ENCODE measurements at places on chromosomes 4 and X. TPM values are rescaled to one million over a fixed set of nuclear protein-coding genes. Genes with fewer than 3 reads are reported as not detected.

TLL1 gene
- total RNA-seq = not detected

RPA4 gene
- total RNA-seq = 0.94 TPM

VEGFC gene
- total RNA-seq = not detected

MAGEB17 gene
- not detected for total RNA-seq

COL4A5 gene
- total RNA-seq = not detected

- no peak overlapping the region for H3K4me3 ChIP-seq
- no peaks in the 10 kb centered on the region for H3K36me3 ChIP-seq
- H3K27ac ChIP-seq = no peak overlapping the region
- no peaks in the 10 kb centered on the region for H3K27me3 ChIP-seq
- no peak for DNase-seq
- H3K4me1 ChIP-seq = no peaks in the 10 kb centered on the region
Observed at GRCh38 chr4:94676970-94677369, 80.8 kb upstream of the BMPR1B start.

GRCh38 chr4:38768968-38769394 lies 13.8 kb downstream of the TLR10 start:
- no peak overlapping the region for H3K27ac ChIP-seq
- peaks cover 7% of the 10 kb centered on the region for H3K27me3 ChIP-seq

GRCh38 chr4:127001933-127002332 lies 630.8 kb upstream of the INTU start:
- H3K4me1 ChIP-seq = no peaks in the 10 kb centered on the region
- H3K27me3 ChIP-seq = no peaks in the 10 kb centered on the region
- H3K27ac ChIP-seq = no peak overlapping the region
- H3K4me3 ChIP-seq = no peak overlapping the region
- DNase-seq = no peak
- H3K36me3 ChIP-seq = no peaks in the 10 kb centered on the region

- no peaks in the 10 kb centered on the region for H3K27me3 ChIP-seq
- peak overlapping the region; percentile 43 for H3K27ac ChIP-seq
- no peak overlapping the region for H3K4me3 ChIP-seq
- no peak for DNase-seq
Observed at GRCh38 chr4:25783943-25784342, 78.8 kb downstream of the SEL1L3 start.

DNA sequence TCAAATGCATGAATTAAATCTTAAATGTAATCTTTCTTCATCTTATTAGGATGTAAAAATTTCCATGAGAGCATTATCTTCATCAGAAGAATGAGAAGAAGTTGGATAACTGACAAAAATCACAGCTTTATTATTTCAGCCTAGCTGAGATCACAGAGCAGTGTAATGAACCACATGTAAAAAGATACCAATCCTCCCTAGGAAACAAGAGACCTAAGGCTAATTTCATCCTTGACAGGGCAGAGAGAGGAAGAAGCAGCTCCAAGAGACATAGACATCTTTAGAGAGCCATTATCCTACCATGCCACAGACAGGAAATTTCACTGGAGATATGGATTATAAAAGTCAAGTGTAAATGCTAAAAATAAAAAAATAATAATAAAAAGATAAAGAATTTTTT lies 40.9 kb upstream of the IL15 start:
- no peaks in the 10 kb centered on the region for H3K4me1 ChIP-seq
- no peaks in the 10 kb centered on the region for H3K36me3 ChIP-seq

- no peak overlapping the region for H3K27ac ChIP-seq
- H3K36me3 ChIP-seq = no peaks in the 10 kb centered on the region
- peaks cover 2% of the 10 kb centered on the region for H3K27me3 ChIP-seq
- no peak overlapping the region for H3K4me3 ChIP-seq
- H3K4me1 ChIP-seq = no peaks in the 10 kb centered on the region
Observed at GRCh38 chr4:7210824-7211223, 18.5 kb downstream of the SORCS2 start.

DNA sequence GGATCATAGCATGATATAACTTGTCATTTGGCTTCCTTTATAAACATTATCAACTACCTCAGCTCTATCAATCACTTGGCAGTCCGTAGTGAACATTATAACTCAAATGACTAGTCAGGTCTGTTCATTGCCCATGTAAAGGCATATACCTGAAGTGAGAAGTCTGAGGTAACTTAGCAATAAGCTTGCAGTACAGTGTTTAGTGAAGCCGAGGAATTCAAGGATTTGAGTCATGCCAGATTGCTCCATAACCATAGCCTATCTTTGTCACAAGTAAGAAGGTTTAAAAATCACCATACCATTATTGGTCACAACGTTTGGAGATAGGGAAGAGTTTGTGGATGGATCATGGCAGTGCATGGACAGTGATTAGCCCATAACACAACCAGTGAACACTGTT lies 41.6 kb downstream of the AR start:
- no peaks in the 10 kb centered on the region for H3K27me3 ChIP-seq
- H3K27ac ChIP-seq = no peak overlapping the region
- no peaks in the 10 kb centered on the region for H3K4me1 ChIP-seq
- no peak for DNase-seq
- H3K36me3 ChIP-seq = no peaks in the 10 kb centered on the region

DNA sequence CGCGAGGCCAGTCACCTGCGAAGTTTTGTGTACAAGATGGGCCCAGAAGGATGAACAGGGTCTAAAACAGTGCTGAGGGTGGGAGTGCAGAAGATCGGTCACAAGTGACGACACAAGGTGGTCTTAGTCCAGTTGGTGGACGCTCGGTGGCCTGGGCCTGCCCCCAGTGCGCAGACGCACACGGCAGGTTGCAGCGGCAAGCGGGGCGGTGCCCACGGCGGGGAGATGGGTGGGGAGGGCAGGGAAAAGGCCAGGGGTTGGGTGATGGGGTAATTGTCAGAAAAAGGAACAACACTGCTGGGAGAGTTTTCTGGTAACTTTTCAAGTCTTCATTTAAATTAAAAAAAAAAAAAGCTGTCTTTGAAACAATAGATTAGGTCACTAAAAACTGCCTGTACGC lies 1.0 kb upstream of the PRDX4 start:
- no peaks in the 10 kb centered on the region for H3K27me3 ChIP-seq
- H3K36me3 ChIP-seq = peaks cover 4% of the 10 kb centered on the region
- peak overlapping the region; percentile 72 for H3K27ac ChIP-seq

GRCh38 chrX:43654431-43655150 lies 1.5 kb upstream of the MAOA start:
- H3K4me1 ChIP-seq = peaks cover 3% of the 10 kb centered on the region
- no peaks in the 10 kb centered on the region for H3K36me3 ChIP-seq
- peak; percentile 87 for DNase-seq

- no peak for DNase-seq
- peaks cover 17% of the 10 kb centered on the region for H3K4me1 ChIP-seq
- no peaks in the 10 kb centered on the region for H3K27me3 ChIP-seq
- H3K36me3 ChIP-seq = peaks cover 8% of the 10 kb centered on the region
Observed at GRCh38 chr4:38452009-38452408, 212.0 kb upstream of the KLF3 start.

GRCh38 chr4:77232653-77233052 lies 75.6 kb downstream of the CCNG2 start:
- DNase-seq = no peak
- H3K36me3 ChIP-seq = no peaks in the 10 kb centered on the region
- H3K27me3 ChIP-seq = no peaks in the 10 kb centered on the region
- no peak overlapping the region for H3K4me3 ChIP-seq
- no peak overlapping the region for H3K27ac ChIP-seq

DNA sequence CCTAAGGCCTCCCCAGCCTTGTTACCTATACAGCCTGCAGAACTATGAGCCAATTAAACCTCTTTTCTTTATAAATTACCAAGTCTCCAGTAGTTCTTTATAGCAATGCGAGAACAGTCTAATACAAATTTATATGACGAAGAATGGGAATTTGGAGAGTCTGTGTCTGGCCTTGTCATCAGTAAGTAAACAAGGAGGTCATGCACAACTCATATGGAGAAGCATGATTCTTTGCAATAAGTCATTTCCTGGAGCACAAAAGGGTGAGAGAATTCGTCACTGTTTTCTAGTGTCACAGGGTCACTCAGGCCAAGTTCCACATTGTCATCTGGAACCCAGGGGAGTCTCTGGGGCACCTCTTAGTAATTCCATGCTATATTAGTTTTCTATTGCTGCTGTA lies 49.0 kb upstream of the HS6ST2 start:
- H3K4me1 ChIP-seq = no peaks in the 10 kb centered on the region
- no peak for DNase-seq
- H3K36me3 ChIP-seq = no peaks in the 10 kb centered on the region
- no peak overlapping the region for H3K4me3 ChIP-seq
- H3K27me3 ChIP-seq = no peaks in the 10 kb centered on the region

DNA sequence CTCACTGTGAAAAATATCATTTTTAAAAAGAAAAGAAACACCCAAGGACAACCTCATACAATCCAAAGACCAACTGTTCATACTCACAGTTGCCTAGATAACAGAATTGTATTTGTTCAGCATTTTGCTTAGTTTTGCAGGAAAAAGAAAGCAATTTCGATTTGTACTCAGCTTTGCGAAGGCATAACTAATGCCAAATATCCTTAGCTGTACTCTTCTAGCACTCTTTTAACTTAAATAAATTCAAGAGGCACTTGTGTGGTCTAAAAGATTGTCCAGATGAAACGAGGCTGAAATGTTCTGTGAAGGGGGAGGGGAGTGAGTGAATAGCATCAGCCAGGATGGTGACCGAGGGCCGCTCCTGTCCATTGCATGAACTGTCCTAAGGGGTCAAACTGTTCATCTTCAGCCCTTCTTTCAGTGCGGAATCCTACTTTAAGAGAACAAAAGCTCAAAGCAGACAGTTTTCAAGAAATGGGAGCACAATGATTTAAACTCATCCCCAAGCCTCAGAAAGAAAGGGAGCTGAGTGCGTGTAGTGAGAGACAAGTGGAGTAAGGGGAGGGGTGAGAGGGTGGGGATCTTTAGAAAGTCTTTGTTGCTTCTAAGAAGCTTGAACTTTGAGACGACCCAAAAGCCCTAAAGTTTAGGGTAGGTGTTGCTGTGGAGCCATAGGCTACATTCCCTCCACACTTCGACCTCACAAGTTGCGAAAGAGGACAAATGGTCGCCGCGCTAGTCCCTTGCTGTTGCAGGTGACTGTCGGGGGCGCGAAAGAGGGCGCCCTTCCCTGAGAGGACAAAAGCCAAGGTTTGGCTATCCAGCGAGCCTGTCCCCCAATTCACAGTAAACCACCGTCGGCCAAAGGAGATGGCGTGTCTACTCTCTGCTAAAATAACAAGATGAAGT lies 4.0 kb upstream of the NEUROG2 start:
- peak overlapping the region; percentile 74 for H3K4me3 ChIP-seq
- no peaks in the 10 kb centered on the region for H3K36me3 ChIP-seq
- peak; percentile 34 for DNase-seq
- peaks cover 52% of the 10 kb centered on the region for H3K4me1 ChIP-seq

GRCh38 chr4:80098635-80099034 lies 25.6 kb upstream of the ANTXR2 start:
- peaks cover 4% of the 10 kb centered on the region for H3K27me3 ChIP-seq
- H3K36me3 ChIP-seq = peaks cover 2% of the 10 kb centered on the region
- H3K4me3 ChIP-seq = no peak overlapping the region

DNA sequence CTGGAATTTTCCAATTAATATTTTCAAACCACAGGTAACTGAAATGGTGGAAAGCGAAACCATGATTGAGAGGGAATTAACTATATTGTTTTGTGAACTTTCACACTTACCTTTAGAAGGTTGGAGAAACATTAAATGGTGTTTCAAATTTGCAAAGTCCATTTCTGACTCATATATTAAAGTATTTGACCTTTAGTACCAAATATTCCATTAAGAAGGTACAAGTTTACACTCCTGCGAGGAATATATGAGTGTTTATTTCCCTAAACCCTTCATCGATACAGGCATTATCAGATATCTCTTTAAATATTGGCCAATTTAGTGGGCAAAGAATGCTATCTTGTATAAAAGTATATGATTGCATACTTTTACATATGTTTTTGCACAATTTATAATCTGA lies 44.1 kb upstream of the NPNT start:
- no peaks in the 10 kb centered on the region for H3K27me3 ChIP-seq
- DNase-seq = no peak
- H3K4me3 ChIP-seq = no peak overlapping the region
- no peaks in the 10 kb centered on the region for H3K4me1 ChIP-seq
- peaks cover 5% of the 10 kb centered on the region for H3K36me3 ChIP-seq

GRCh38 chrX:110089656-110090403 lies 86.9 kb downstream of the TMEM164 start:
- no peak overlapping the region for H3K4me3 ChIP-seq
- H3K27me3 ChIP-seq = no peaks in the 10 kb centered on the region
- peaks cover 14% of the 10 kb centered on the region for H3K4me1 ChIP-seq
- peaks cover 12% of the 10 kb centered on the region for H3K36me3 ChIP-seq
- no peak for DNase-seq
- no peak overlapping the region for H3K27ac ChIP-seq

GRCh38 chr4:108272046-108272445 lies 103.3 kb upstream of the LEF1 start:
- H3K36me3 ChIP-seq = peaks cover 2% of the 10 kb centered on the region
- no peak for DNase-seq
- peaks cover 3% of the 10 kb centered on the region for H3K4me1 ChIP-seq

- no peak for DNase-seq
- H3K36me3 ChIP-seq = no peaks in the 10 kb centered on the region
- H3K27ac ChIP-seq = no peak overlapping the region
- H3K27me3 ChIP-seq = no peaks in the 10 kb centered on the region
- H3K4me3 ChIP-seq = no peak overlapping the region
Observed at GRCh38 chrX:20488473-20488872, 221.8 kb upstream of the RPS6KA3 start.

- no peaks in the 10 kb centered on the region for H3K27me3 ChIP-seq
- no peak overlapping the region for H3K4me3 ChIP-seq
- no peak for DNase-seq
- H3K4me1 ChIP-seq = peaks cover 9% of the 10 kb centered on the region
Observed at GRCh38 chr4:47907089-47907646, 7.2 kb downstream of the NFXL1 start.

GRCh38 chr4:41189076-41189475 lies 25.3 kb downstream of the APBB2 start:
- H3K4me3 ChIP-seq = no peak overlapping the region
- no peak overlapping the region for H3K27ac ChIP-seq
- H3K36me3 ChIP-seq = no peaks in the 10 kb centered on the region
- H3K27me3 ChIP-seq = peaks cover 10% of the 10 kb centered on the region

DNA sequence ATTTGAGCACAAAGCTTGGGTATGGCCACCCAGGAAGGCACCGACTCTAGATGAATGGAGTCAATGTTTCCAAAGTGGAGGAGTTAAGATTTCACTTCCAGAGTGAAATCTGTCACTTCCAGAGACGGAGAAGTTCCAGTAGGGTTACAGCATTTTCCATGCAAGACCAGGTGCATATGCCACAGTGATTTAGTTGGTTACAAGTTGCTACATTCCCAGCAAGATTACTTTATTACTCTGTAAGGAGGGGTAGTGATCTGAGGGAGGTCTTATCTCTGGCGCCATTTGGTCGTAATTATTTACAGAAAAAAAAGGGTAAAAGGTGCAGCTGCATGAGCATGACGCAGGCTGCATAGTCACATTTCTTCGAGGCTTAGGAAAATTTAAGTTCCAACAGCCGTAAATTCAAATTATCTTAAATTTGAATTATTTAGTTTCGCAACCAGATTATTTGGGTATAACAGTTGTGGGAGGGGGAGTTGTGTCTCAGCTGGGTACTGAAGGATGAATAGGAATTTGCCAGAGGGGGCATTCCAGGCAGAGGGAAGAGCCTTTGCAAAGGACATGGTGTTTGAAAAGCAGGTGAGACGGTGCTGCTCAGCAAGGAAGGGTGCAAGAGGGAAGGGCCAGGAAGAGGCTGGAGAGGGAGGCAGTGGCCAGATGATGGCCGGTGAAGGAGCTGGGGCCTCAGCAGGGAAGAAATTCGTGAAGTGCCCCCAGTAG lies 17.4 kb upstream of the AFAP1 start:
- H3K27ac ChIP-seq = peak overlapping the region; percentile 25
- peaks cover 2% of the 10 kb centered on the region for H3K36me3 ChIP-seq
- no peak for DNase-seq
- H3K27me3 ChIP-seq = peaks cover 16% of the 10 kb centered on the region
